Immature natural killer cell (primary cell): ENCODE measurements at places on chromosomes 5 and 9.
A peak's percentile ranks its signal among the peaks of the same experiment; 100 is the strongest.

DNA sequence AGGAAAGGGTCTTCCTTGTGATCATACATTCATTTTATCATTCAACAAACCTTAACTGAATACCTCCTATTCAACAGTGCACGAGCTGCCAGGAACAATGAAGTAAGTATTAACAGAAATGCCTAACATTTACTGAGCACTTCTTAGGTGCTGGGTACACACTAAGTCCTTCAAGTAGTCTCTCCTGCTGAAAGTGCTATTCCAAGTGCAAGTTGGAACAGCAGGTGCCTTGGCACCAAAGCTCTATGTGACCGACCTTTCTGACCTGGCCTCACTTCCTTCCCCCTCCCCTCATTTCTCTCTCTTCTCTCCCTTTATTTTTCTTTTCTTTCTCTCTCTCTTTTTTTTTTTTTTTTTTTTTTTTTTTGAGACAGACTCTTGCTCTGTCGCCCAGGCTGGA, 94.5 kb downstream of the GRIA1 start:
- no peak for DNase-seq

- no peak for DNase-seq
Measured at GRCh38 chr5:170148430-170149205, 42.9 kb downstream of the FOXI1 start.

DNA sequence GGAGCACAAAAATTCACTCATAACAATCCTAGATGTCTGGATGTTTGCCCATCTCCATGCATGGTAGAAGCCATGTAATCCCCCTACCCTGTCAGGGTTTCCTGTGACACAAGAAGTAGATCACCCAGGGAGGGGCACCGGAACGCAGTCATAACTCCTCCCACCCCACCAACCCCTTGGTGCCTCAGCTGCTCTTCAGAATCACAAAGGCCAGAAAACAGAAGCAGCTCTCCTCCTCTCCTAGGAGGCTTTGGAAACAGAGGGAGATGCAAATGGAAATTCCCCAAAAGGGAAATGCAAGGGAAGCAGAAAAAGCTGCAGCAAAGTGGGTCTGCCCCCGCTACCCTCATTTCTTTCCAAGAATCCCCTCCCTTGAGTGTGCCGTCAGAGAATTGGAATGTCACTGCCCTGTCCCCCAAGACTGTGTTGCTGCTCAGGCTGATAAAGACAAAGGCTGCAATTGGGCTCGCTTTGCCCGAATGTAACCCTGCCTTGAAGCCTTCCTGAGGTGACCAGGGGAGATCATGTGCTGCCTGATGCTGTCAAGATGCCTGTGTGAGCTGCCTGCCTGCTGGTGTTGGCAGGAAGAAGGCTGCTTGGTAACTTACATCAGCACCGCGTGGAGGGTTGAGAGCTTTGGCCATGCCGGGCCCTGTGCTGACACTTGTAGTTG, 65.5 kb upstream of the ABCA1 start:
- peak; percentile 39 for DNase-seq

- no peak for DNase-seq
Measured at GRCh38 chr9:131111854-131112311, 13.5 kb upstream of the NUP214 start.

DNA sequence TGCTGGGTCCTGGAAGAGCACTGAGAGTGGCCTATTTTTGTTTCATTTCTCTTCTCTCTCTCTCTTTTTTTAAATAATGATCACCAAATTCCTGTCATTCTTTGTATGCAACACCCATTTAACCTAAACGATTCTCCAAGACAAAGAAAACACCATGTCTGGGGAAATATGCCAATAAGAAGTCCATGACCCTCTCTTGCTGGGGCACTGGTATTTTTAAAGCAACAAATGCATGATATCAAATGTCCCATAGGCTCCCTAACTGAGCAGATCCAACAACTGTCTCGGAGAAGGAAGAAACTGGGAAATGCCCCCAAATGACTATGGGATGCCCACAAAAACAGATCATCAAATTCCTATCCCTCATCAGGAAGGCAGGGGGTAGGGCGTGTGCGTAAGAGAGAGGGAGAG, 567.4 kb downstream of the CCDC171 start:
- no peak for DNase-seq

DNA sequence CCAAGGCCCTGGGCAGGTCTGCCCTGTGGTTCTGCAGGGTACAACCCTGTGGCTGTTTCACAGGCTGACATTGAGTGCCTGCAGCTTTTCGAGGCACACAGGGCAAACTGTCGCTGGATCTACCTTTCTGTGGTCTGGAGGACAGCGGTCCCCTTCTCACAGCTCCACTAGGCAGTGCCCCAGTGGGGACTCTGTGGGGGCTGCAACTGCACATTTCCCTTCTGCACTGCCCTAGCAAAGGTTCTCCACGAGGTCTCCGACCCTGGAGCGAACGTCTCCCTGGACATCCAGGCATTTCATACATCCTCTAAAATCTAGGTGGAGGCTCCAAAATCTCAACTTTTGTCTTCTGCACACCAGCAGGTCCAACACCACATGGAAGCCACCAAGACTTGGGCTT, 1645.2 kb upstream of the CDH6 start:
- DNase-seq, result no peak

DNA sequence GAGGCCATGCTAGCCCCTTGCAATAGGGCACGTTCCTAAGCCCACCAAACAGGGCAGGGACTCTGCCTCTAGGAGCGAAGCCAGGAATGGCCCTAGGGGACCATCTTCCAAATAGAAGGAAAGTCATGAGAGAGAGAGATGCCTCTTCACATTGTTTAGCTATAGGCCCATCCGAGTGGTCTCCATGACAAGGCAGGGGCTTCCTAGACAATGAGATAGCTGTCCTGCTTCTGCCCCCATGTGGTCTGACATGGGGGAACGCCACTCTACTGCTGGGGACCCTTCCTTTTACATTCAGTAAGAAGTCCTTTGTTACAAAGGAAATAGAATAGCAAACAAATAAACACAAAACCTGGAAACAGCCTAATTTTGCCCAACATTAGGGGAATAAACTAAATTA, 17.9 kb upstream of the KIF4B start:
- no peak for DNase-seq

- DNase-seq, result no peak
Measured at GRCh38 chr5:59543821-59544442, 349.6 kb downstream of the PDE4D start.

GRCh38 chr5:16713386-16713928, 96.7 kb upstream of the RETREG1 start:
- DNase-seq, result no peak

GRCh38 chr5:160369990-160370712, at the start of gene C1QTNF2:
Gene C1QTNF2 (minus strand): TSS chr5:160370626. CDS start chr5:160355011, 15,615 bp downstream.
- no peak for DNase-seq

DNA sequence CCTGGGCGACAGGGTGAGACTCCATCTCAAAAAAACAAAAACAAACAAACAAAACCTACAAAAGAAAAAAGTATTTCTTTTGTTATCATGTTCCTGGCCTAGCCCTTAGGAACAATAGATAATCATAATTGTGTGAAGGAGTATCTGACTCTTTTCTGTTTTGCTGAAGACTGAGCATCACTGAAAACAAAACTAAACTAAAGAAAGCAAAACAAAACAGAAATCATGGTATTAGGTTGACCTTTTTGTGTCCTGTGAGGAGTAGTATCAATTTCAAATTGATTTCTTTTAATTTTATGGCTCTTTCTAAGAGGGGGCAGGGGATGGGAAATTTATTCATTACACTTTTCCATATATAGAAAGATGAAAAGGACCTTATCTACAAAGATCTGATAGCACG, 246.0 kb downstream of the YTHDC2 start:
- no peak for DNase-seq

DNA sequence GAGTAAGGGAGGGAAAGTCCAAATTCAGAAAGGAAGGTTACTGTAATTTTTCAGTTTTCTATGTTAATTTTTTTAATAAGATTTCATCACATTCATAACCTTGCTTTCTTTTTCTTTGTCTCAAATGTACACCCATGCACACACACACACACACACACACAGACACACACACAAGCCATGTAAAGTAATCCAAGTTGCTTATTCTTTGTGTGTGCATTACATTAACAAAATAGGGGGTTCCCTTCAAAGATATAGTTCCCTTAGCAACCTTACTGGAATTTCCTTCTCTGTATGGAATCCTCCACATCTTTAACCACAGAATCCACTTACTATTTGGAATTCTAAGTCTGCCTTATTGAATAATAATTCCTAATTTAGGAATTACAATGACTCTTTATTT, 32.7 kb downstream of the ZNF366 start:
- no peak for DNase-seq
